T47D (cell line): ENCODE measurements at places on chromosomes 1 and 21.

- DNase-seq, result no peak
These were observed 337.5 kb downstream of the LRRIQ3 start for GRCh38 chr1:73860421-73860950.

GRCh38 chr1:39238476-39238875, 34.0 kb downstream of the MACF1 start:
- no peak for DNase-seq

GRCh38 chr1:214637722-214638458, 34.9 kb downstream of the CENPF start:
- DNase-seq, result no peak

DNA sequence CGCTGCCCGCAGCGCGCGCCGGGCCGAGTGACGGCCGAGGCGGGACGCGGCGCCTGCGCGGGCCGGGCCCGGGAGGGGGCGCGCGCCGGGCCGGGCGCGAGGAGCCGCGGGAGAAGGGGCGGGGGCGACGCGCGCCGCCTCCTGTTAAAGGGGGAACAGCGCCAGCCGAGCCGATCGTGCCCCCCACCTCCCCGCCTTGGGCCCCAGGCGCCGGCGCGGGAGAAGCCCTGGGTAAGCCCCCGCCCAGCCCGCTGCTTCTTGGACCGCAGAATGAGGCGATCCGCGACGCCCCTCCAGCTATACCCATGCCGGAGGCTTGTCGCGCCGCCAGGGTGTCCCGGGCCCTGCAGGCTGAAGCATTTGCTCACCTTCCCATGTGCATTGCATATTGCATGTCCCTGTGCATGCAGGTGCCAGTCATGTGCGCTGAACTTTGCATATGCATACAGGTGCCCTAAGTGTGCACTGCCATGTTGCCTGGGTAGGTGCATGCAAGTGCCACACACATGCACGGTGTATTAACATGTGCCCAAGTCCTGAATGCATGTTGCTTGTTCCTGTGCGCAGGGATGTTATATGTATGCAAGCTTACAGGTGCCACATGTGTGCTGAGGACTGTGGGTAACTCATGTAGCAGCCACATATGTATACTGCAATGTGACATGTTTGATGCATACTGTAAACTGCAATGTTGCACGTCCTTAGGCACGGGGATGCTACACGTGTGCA, at the start of gene ADGRB2:
Gene ADGRB2 (minus strand): TSS at position 29 of the 729 bp plus-strand sequence. CDS start 7,119 bp downstream, outside the sequence.
- no peak for DNase-seq

DNA sequence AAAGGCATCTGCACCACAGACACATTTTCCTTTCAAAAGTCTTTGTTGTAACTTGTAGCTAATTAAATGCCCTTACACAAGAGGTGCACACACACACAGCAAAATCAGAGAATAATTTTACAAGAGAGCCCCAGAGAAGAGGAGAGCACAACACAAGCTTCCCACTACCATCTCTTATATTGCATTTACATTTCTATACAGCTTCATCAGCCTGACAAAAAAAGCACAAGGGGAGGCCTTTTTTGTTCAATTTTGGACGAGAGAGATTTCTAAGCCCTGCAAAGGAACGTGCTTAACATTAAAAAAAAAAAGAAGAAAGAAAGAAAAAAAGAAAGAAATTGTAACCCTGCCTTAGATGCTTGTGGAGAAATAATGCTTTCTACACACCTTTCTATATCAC, 17.1 kb upstream of the ESRRG start:
- no peak for DNase-seq
